CD4-positive, alpha-beta T cell (primary cell): ENCODE measurements at places on chromosomes 3 and 15. TPM values are rescaled to one million over a fixed set of nuclear protein-coding genes. Genes with fewer than 3 reads are reported as not detected.

Gene EFCC1
- 0.25 TPM for total RNA-seq

Gene DISP2
- total RNA-seq = 0.06 TPM

Gene ZNF35
- total RNA-seq = 0.52 TPM

Gene ZDHHC19
- not detected for total RNA-seq

- no peak for DNase-seq
Observed at GRCh38 chr3:143654906-143655305, 193.4 kb downstream of the SLC9A9 start.

DNA sequence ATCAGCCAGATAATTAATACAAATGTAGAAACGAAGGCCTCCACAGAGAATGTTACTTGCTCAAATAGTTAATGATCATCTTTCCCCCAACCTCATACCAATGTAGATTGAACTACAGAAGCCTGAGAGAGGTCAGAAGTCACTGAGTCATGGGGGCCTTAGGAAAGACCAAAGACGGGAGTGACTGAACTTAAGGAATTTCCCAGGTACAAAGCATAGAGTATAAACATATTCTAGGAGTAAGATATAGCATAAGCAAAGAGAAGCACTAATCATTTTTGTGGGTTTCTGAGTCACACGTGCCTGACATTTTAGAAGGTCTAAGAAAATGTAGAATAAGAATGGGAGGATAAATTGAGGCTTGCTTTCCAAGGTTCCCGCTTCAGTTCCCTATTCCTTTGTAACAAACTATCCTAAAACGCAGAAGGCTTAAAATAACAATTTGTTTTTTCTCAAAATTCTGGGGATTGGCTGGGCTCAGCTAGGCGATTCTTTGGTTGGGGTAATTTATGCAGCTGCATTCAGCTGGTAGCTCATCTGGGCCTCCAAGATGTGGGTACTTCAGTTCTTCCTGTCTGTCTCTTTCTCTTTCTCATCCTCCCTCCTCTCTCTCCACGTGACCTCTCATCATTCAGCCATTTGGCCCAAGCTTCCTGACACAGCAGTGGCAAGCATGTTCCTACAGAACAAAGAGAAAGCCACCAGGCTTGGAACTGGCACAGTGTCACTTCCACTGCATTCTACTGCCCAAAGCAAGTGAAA, 422.6 kb downstream of the FOXP1 start:
- DNase-seq = no peak

GRCh38 chr3:158936530-158937113, 134.8 kb downstream of the MFSD1 start:
- no peak for DNase-seq

DNA sequence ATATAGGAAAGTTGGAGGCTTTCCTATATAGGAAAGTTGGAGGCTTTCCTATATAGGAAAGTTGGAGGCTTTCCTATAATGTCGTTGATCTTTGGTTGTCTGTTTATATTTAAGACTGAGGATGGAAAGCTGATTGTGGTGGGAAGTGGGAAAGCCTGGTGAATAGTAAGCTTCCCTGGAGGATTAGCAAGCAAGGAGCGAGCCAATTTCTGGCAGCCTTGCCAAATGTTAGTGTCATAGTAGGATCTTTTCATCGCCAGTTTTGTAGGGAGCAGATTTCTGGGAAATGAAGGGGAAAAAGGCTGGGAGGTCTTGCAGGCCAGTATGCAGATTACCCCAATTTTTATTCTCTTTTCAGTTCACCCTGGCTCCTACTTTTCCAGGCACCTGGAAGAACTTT, 39.9 kb upstream of the CCNL1 start:
- DNase-seq = no peak
